ENCODE measurements at places on chromosomes 6 and 20.

- DNase-seq = peak; percentile 72
These were observed 19.6 kb downstream of the POFUT1 start for GRCh38 chr20:32227306-32227705.

DNA sequence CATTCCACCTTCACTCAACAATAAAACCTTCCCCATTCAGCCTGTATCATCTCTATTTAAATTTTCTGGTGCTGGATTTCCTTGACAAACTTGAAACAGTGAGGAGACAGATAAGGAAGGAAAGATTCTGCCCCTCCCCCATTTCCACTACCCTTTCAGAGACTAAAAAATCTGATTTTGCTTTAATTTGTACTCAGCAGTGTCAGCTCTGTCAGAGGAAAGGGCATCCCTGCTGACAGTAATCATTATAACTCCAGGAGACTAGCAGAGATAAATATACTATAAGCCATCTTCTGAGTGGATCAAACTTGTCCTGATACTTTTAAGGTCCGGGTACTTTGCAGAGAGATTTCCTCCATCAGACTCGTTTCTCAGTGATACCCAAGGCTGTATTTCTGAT lies 155.6 kb downstream of the SAMD5 start:
- no peak for DNase-seq

- no peak for DNase-seq
These were observed 145.0 kb downstream of the PHACTR1 start for GRCh38 chr6:12861603-12862002.

- no peak for DNase-seq
These were observed 27.9 kb downstream of the EFCAB8 start for GRCh38 chr20:32886652-32887051.

DNA sequence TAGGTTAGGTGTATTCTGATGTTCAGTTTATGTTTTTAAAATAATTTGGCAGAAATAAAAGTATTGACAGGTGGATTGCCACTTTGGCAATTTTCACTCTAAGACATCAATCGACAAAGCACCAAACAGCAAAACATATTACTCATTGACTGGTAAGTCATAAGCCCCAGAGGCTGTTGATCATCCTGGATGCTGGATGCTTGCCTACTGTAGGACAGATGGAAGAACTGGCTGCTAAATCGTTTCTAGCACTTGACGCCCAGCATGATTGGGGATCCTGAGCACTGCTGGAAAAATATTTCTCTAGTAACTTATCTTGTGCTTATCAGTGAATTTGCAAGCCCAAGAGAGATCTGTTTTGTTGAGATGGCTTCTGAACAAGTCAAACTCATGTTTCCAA lies 1001.9 kb upstream of the FLRT3 start:
- no peak for DNase-seq

GRCh38 chr20:60586269-60587050 lies 628.2 kb downstream of the CDH26 start:
- no peak for DNase-seq

DNA sequence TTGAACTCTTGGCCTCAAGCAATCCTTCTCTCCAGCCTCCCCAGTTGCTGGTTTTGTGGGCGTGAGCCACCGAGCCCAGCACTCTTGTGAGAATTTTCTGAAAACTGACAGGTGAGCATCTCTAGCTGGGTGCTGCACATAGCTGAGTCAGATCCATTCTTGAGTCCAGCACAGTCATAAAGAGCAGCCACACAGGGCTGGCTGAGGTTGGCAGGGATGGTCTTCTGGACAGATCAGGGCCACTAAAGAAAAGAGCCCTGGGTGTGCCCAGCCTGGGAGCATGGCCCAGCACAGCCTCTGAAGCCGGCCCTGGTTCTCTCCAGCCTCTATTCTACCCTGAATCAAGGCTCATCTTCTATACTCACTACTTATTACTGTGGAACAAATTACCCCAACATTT lies 11.5 kb downstream of the DLGAP4 start:
- no peak for DNase-seq

GRCh38 chr6:6583836-6584235 lies 4.7 kb upstream of the LY86 start:
- DNase-seq = no peak

- no peak for DNase-seq
These were observed 381 bp upstream of the BICRAL start for GRCh38 chr6:42781546-42781795.

DNA sequence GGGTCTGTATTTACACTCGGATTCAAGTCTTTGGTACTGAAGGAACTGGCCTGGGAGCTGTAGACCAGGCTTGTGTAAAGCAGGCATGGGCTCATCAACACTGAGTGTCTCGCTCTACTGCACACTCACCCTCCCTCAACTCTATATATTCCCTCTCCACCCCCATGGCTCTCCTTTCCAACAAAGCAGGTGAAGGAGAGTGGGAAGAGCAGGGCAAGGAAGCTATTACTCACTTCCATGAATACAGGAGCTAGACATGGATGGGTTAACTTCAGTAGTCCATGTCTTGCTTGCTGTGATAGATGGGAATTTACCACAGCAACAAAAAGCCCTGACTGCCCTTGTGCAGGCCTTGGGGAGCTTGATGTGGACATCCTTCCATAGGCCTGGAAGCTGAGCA lies 20.7 kb upstream of the SLC2A12 start:
- DNase-seq = no peak

DNA sequence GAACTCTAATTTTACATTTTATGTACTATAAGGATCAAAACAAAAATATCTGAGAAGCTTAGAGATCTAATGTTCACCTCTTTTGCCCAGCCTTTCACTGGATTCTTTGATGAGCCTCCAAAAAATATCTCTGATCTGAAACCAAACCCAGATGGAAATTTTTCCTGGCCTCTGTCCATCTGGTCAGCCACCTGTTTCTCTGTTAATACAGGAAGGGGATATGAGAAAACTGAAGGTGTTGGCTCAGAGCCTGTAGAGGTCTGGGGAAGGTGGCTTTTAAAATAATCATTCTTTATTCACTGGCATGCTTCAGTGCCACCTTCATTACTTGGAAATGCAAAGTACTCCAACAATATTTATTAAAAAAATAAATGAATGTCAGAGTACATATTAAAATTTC lies 8.5 kb upstream of the MCM3 start:
- no peak for DNase-seq

GRCh38 chr6:17059850-17060249 lies 42.0 kb upstream of the STMND1 start:
- no peak for DNase-seq

- DNase-seq = no peak
These were observed 134.8 kb upstream of the SLC24A3 start for GRCh38 chr20:19077370-19078220.

GRCh38 chr6:122405417-122405816 lies 6.0 kb downstream of the HSF2 start:
- no peak for DNase-seq

DNA sequence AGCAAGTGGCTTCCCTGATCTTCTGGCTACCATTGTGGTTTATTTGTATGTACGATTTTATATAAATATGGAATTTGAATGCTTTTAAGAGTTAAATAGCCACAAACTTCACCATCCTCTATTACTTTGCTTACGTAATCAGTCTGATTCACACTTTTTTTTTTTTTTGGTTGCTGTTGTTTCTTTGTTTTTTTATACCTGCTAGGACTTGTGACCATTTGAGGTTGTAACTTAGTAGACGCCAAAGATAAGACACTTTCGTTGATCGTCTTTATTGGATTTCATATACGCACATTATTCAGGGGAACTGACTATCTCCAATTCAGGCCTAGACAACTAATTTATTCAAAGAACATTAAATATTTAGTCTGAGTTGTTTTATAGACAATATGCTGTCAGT lies 559.0 kb downstream of the CBLN4 start:
- no peak for DNase-seq

DNA sequence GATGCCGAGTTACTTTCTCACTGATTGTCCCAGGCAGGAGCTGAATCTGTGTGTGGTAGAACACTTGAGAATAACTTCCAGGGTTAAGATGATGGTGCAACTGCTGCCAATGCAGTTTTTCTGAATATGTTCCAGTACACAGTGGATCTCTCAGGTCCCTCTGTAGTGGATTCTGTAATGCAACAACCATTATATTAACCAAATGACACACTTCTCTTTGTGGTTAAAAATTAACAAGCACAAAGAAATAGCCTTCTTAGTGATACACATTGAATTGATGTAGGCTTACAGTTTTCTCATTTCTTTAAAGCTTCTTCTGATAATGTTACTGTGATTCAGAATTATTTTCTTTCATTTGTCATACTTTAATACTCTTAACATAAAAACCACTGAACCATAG lies 383.8 kb downstream of the ADGRB3 start:
- DNase-seq = no peak

DNA sequence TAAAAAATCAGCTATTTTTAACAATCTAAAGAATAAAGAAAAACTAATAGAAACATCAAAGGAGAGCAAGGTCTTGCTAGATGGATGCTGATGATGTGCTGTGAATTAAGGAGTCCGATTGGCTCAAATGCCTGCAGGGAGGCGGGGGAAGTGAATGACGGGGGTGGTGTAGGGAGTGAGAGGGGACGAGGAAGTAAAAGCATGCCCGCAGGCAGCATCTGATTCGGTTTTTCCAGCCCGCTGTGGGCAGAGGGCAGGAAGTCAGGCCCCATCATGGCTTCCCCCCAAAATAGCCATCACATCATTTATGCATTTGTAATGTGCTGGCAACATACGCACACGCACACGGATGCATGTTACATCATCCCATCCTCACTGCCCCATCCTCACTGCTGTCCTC lies 10.3 kb downstream of the RSPO4 start:
- no peak for DNase-seq

DNA sequence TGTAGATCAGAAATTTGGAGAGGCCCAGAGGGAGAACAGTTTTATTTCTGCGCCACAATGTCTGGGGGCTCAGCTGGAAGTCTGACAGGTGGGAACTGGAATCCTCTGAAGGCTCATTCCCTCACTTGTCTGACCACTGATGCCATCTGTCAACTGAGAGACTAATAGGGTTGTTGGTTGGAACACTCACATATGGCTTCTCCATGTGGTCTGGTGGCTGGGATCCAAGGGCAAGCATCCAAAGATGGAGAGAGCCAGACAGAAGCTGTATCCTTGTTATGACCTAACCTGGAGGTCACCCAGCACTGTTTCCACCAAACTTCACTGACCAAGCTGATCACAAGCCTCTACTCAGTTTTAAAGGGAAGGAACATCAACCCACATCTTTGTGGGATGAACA lies 117.9 kb upstream of the AKAP12 start:
- no peak for DNase-seq

- DNase-seq = no peak
These were observed 3.7 kb downstream of the TFB1M start for GRCh38 chr6:155310596-155310995.

DNA sequence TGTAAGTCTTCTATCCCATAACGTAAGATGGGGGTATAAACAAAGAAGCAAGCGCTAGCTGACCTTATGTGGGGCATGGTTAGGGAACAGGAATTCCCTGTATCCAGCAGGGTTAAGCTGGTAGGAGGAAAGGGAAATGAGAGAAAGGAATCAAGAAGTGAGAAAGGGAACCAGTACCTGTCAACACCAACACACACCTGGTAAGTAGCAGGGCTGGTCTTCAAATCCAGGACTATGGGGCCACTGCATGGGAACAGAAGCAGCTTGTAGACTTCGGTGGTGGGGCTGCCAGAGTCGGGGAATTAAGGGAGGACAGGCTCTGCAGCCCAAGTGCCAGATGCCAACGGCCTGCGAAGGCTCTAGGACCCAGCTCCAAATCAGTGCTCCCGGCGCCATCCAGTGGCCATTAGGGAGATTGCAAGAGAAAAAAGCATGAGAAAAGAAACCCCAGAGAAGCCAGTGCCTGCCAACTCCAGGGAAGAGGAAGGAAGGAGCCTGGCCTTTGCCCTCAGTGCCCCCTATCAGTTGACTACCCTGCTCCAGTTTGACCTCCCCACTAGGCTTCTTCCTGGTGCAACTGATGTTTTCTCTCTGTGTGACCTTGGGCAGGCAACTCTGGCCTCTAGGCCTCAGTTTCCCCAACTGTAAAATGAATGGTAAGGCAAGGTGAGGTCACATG lies 15.8 kb upstream of the RBPJL start:
- DNase-seq = peak; percentile 84

DNA sequence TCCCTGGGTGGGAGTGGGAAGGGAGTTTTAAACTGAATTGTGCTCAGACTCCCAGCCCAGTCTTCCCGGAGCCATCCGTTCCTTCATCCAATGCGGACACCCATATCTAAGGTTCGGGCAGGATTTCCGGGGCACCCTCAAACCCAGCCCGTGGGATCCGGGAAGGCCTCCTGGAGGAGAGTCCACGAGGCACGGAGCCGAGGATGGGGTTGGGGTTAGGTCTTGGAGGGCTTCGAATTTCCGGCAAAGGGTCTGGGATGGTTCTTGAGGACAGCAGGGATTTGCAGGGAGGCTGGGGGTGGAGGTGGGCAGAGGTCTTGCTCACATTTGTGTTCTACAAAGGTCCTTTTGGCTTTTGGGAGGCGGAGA lies 49.5 kb upstream of the SLC32A1 start:
- no peak for DNase-seq

GRCh38 chr6:31037682-31038081 lies 27.4 kb downstream of the MUC22 start:
- no peak for DNase-seq

DNA sequence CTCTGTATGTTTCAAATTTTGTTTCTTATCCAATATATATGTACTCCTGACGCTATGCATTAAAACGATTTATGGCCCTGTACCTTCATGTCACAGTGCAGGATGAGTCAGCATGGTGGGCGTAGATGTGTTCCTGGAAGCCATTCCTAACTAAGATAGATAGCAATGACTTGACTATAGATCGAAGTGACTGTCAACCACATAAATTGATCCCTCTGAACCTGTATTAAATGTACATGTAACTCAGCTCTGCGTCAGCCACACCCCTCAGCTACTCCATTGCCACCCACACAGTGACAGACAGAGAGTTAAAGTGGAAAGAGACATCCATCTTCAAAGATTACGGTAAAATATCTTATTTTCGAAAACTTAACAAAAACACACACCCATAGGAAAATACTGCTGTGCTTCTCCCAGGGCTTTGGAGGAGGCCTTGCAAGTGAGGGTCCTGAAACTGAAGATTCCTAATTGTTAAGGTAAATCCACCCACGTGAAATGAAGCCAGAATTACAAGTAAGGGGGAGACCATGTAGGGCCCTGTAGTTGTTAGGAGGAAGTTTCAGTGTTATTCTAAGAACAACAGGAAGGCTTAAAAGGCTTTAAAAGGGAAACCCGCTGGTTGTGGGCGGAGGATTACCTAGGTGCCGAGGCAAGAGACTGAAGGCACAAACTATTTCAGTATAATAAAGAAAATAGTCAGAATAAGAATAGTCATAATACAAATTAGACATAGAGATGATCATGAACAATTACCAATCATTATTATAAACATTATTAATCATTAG lies 10.3 kb upstream of the RAD21L1 start:
- DNase-seq = no peak

- no peak for DNase-seq
These were observed 450.0 kb downstream of the HAO1 start for GRCh38 chr20:7490288-7490687.

All from hepatocyte (in vitro differentiated cells).